ENCODE measurements at places on chromosomes 7 and 10.

- no peak for DNase-seq
Measured at GRCh38 chr7:82247814-82248433, 195.7 kb downstream of the CACNA2D1 start.

- no peak for DNase-seq
Measured at GRCh38 chr10:106044503-106044902, 1120.0 kb downstream of the SORCS1 start.

- no peak for DNase-seq
Measured at GRCh38 chr10:80425901-80426300, 17.6 kb downstream of the PRXL2A start.

DNA sequence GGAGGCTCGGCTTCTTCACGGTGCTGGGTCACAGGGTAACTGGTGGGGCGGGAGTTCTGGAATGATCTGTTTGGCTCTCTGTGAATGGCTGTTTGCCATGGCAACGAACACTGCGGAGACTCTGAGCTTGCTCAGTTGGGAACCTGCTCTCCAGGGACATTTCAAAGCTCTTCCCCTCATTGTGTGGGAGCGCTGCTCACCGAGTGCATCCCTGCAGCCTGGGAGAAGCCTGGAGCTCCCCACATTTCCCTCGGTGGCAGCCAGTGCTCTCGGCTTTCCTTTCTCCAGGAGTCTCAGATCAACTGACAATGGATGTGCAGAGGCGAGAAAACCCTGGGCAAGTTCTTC, 57.6 kb upstream of the CACUL1 start:
- DNase-seq = no peak

- no peak for DNase-seq
Measured at GRCh38 chr7:101094791-101095375, 9.6 kb downstream of the TRIM56 start.

GRCh38 chr10:69379800-69380199, 36.9 kb downstream of the TACR2 start:
- no peak for DNase-seq

GRCh38 chr10:18303851-18304801, 163.9 kb downstream of the CACNB2 start:
- no peak for DNase-seq

- no peak for DNase-seq
Measured at GRCh38 chr10:114064151-114065048, 20.7 kb downstream of the ADRB1 start.

- no peak for DNase-seq
Measured at GRCh38 chr7:138407792-138408191, 52.3 kb upstream of the TRIM24 start.

- DNase-seq = no peak
Measured at GRCh38 chr10:49611166-49611815, 1.2 kb downstream of the SLC18A3 start.

- DNase-seq = no peak
Measured at GRCh38 chr10:29688230-29688661, 53.5 kb upstream of the SVIL start.

DNA sequence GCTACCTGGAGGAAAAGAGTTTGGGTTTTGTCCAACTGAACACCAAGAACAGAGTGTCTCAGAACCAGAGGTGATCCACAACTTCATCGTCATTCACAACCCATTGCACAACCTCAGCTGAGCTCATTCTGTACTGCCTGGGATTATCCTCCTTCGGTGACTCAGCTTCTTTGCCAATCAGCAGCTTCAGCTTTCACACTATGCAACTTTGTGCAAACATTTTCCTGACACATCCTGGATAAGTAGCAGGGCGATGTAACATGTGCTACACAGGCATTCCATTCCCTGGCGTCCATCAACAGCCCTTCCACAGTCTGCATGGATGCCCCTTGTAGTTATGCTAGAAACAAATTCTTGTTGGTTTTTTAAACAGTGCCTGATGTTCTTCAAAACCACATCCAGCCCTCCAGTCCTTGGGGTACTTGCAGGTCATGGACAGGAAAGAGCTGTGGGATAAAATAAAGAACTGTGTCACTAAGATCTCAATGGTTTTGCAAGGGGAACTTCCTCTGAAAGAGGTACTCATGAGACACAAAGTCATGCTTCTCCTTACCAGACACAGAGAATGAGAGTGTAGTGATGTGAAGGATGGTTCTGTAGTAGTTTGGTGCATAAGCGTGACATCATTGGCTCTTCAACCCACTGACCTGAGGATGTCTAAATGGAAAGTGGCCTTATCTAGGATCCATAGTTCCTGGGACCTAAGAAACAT, 478.5 kb downstream of the KIF20B start:
- no peak for DNase-seq

DNA sequence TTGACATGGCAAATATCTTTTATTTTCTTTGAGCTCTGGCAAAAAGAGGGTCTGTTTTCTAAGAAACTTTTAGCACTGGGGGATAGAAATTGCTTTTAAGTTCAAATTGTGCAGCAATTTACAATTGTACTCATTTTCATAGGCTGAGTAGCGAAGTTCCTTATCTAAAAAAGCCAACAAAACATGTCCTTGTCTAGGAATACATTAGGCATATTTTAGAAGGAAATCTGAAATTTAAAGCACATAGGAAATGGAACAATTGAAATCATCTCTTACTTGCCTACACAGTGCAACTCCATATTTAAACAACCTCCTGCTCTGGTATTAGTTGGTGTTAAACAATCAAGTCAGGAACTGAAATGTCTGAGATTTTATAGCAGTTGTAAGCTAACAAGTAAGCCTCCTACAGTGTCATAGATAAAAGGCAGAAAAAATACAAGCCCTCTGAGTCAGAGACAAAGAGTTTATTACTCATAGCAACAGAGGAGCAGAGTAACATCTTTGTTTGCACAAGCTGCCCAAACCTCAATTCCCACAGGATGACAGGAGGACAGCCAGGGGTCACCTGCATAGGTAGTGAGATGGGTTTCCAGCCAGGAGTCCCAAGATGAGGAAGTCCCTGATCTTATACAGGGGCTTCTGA, 280.2 kb upstream of the HGF start:
- no peak for DNase-seq

DNA sequence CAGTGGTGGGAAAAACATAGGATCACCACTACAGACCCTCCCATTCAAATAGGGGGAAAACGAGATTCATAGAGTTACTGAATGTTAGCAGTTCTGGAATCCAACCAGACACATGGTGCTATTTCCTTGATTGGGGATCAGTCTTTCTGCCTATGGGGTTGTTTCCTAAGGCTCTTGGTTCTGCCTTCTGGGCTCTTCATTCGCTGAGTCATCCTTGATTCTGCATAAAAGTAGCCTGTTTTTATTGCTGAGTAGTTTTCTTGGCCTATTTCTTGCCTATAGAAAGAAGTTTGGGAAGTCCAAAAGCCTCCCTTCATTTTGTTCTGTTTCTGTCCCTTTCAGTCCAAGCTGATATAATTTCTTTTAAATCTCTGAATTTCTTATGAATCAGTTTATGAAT, 99.3 kb upstream of the OIT3 start:
- no peak for DNase-seq

DNA sequence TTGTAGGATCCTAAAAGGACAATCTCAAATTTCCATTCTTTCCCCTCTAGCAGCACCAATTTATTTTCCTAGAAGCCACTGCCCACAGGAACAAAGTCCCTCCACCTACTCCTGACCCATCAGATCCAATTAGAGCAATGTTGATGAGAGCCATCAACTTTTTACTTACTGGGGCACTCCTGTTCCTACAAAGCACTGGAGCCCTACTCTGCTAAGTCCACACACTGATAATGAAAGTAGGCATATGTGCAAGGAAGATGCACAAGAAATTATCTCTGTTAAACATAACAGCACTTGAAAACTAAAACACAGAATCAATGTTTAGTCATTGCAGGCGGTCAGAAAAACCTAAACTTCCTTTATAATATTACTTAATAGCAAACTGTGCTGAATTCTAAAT, 3.6 kb downstream of the HERPUD2 start:
- DNase-seq = no peak

DNA sequence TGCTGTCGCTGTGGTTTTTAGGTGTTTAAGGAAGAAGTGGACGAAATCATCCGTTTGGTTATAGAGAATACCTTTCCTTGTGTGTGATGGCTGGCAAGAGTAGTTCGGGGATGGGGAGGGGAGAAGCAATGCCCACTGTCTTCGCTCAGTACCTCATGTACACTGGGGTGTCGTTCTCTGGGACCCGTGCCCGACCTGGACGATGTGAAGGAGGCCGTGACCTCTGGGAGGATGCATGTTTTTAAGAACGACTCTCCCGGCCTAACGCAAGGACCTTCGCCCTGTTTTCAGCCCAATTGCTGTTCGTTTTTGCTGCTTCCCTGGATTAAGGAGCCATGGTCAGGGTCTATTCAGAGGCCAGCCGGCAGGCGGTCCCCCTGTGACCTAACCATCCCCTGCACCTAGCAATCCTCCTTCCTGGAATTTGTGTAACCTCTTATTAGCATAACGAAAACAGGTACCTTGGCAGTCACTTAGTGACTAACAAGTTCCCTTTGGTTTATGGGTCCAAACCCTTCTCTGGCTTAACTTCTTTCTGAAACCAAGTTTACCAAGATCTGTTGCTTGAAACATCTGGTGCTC, 1.3 kb downstream of the NFE2L3 start:
- DNase-seq = no peak

DNA sequence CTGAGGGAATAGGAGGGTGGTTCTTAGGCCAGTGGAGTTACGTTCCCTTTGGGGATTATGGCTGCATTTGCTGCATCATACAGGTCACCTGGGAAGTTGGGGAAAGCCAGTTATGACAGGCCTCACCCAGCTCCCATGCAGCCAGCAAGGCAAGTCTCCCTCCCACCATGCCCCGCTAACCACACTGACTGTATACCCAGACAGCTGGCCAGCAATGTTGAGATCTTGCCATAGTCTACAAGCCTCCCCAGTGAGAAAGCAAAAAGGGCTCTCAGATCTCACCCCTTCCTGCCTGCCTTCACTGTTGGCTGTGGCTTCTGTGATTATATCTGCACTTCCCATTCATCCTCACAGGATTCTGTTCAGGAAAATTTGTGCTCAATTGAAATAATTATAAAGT, 133.3 kb upstream of the HGF start:
- no peak for DNase-seq

- DNase-seq = no peak
Measured at GRCh38 chr7:46534664-46535588, 613.9 kb upstream of the IGFBP3 start.

- no peak for DNase-seq
Measured at GRCh38 chr7:45655539-45655938, 81.4 kb downstream of the ADCY1 start.

- no peak for DNase-seq
Measured at GRCh38 chr7:143886826-143887477, 15.0 kb downstream of the TCAF1 start.

DNA sequence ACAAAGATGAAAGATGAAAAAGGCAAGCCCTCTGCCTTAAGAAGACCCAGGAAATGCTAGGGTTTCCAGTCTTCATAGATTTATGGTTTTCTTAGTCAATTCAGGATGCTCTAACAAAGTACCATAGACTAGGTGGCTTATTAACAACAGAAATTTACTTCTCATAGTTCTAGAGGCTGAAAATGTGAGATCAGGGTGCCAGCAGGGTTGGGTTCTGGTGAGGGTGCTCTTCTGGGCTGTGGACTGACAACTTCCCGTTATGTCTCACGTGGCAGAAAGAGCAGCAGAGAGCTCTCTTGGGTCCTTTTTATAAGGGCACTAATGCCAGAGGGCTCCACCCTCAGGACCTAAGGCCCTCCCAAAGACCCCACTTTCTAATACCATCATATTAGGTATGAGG, 23.7 kb downstream of the ELMO1 start:
- no peak for DNase-seq

- DNase-seq = no peak
Measured at GRCh38 chr10:118729641-118730258, 25.0 kb downstream of the CACUL1 start.

- no peak for DNase-seq
Measured at GRCh38 chr10:68155615-68156210, 46.4 kb downstream of the MYPN start.

GRCh38 chr10:86074294-86074693, 292.3 kb downstream of the GRID1 start:
- no peak for DNase-seq

DNA sequence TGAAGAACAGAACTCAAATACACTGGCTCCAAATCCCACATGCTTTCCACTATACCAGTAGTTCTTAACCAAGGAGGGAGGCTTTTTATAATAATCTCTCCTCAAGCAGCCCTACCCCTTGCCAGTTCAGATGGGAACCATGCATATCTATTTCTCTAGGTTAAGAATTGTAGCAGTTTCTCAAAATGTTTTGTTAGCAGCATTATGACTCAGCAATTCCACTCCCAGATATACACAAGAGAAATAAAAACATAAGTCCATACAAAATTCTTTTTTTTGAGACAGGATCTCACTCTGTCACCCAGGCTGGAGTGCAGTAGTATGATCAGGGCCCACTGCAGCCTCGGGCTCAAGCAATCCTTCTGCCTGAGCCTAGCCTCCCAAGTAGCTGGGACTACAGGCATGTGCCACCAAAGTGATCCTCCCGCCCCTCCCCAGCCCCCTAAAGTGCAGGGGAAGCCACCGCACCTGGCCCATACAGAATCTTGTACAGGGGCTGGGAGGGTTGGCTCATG, 18.1 kb downstream of the YWHAG start:
- no peak for DNase-seq

DNA sequence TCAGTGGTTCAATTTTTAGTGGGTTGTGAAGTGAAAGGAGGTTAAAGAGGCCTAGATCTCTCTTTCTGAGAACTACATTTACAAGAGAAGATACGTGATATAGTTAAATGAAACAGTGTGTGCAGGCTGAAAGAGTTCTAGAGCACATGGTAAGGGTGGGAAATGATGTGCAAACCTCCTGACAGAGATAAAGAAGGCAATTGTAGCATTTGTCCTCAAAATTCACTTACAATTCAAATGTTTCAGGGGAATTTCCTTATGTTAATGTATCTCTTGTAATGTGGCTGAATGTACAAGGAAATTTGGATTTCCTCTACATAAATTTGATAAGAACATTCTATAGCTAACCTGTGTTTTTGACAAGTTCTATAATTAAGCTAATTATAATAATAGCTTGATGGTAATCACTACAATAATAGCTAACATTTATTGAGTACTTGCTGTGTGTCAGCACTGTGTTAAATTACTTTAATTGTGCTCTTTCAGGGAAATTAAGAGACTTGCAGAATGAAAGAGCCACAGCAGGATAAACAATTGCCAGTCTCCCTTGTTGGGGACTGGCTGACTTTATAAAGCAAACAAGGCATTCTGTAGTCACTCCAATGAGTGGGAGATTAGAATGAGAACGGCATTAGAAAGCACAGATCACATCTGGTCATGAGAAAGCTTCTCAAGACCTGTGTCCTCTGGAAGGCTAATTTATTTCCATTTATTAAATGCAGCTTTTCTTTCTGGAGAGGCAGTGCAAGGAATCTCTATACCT, 139.7 kb upstream of the TMEM72 start:
- no peak for DNase-seq

- no peak for DNase-seq
Measured at GRCh38 chr10:11560076-11560709, 51.3 kb downstream of the USP6NL start.

- DNase-seq = no peak
Measured at GRCh38 chr10:69269761-69270160, 8.5 kb upstream of the HK1 start.

DNA sequence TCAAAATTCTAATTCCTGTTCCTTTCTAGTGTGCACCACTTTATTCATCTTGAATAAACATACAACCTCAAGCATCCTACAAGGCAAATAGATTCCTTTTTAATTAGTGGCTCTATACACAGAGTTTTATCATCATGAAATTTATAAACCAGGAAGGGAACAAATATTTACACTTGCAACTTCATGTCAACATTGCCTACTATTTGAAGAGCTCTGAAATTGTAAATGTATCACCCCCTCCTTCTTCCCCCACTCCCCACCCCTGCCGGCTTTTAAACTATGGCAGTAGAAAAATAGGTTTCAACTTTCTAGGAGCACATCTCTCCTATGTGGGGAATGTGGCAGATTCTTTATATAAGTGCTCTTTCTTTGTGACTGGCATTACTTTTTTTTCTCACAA, 49.6 kb downstream of the KAT6B start:
- no peak for DNase-seq

All from cortex of kidney (tissue), 1 donor.